EH (cell line): ENCODE measurements at places on chromosomes 2 and 18.

- DNase-seq, result peak; percentile 90
These were observed 11.4 kb downstream of the SNED1 start for GRCh38 chr2:241009601-241010530.

- DNase-seq, result no peak
These were observed 14.5 kb upstream of the PLA2R1 start for GRCh38 chr2:160076914-160077313.

- no peak for DNase-seq
These were observed 63.6 kb downstream of the ANTXR1 start for GRCh38 chr2:69076601-69077000.

- peak; percentile 71 for DNase-seq
These were observed 79.8 kb downstream of the CCDC150 start for GRCh38 chr2:196719110-196719872.

DNA sequence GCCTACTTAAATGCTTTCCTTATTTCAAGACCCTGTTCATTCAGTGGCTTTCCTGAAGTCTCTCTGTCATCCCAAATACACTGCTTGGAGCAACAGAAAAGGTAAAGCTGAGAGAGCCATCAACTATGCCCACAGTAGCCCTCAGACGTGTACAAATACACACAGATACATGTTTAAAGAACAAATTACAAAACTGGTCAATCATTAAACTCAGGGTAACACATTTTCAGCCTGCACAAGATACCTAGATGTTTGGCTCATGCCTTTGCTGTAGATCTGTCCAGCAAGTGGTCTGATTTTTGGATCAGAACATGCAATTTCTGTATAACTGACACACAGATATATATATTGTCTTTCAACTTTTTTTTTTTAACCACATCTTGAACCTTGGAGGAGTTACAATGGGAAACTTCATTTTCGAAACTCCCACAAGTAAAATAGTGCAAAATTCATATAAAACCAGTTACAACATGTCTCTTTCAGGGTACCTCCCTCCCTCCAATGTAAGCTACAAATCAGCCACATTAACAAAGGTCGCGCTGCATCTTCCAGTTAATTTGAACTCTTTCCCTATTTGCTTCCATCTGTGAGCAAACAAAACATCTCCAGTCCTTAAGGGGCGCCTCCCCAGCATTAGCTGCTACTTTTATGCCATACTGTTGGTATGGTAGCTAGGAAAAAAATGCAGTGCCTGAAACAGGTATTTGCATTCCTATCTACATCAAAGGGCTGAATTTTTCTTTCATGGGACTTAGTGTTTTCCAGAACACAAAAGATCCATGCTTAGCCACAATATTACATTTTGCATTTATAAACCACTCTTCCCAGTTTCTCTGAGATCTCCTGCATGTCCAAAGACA, 311.9 kb downstream of the NRXN1 start:
- no peak for DNase-seq

GRCh38 chr2:43075811-43076585, 150.4 kb downstream of the ZFP36L2 start:
- peak; percentile 96 for DNase-seq

DNA sequence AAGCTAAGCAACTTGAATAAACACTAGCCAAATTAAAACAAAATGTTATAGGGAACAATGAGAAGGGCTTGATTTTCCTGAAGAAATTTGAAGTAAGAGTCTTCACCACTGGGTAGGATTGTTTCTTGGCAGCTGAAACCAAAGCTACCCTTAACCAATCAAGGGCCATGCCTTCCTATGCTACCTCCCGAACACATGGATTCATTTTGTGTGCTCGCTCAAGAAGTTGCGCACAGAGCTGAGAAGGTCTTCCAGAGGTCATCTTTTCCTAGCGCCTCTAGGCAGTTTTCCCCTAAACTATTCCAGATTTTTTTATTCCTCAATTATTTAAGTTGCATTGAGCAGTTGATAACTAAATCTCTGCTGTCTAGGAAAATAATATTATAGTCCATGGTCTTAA, 264.6 kb downstream of the RBM43 start:
- no peak for DNase-seq

DNA sequence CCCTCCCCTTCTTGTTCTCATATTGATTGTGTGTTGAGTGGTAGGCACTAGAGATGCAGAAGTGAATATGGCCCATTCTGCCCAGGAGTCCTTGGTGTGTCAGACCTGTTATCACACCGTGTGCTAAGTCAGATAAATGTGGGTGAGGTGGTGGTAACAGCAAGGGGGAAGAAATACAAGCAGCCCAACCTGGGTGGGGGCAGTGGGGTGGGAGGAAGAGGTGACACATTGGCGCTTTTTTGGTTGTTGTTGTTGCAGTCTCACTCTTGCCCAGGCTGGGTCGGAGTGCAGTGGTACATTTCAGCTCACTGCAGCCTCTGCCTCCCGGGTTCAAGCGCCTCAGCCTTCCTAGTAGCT, 12.8 kb downstream of the B3GNT2 start:
- DNase-seq, result no peak

- DNase-seq, result no peak
These were observed 42.4 kb downstream of the KLF7 start for GRCh38 chr2:207123335-207123744.

DNA sequence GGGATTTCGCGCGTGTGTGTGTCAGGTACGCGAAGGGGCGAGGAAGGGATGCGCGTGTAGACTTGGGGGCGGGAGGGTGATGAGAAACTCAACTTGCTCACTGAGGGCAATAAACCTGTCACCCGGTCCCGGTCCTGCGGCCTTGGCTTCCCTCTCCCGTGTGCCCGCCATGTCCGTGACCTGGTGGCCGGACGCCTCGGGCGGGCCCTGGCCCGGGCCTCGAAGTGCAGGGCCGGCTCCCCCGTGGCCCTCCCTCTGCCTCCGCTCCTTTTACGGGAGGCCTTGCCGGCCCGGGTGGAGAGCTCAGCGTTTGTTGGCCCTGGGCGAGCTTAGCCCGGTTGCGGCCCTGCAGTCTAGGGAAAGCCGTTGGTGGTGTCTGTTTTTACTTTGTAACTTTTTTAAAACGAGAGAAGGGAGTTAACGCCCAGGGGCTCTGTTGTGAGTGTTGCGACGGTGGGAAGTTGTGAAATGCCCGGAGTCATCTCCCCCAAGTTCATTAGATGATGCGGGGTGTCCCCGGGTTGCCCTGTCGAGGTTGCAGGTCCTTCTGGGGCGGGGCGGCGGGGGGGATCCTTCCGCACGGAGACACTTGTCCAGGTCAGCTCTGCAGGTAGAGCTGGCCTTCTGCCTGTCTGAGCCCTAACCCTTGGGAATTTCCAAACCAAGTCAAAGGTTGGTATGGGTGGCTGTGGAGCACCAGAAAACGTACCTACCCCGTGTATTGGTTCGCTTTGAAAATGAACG, 883 bp downstream of the SMCHD1 start:
- peak; percentile 59 for DNase-seq

DNA sequence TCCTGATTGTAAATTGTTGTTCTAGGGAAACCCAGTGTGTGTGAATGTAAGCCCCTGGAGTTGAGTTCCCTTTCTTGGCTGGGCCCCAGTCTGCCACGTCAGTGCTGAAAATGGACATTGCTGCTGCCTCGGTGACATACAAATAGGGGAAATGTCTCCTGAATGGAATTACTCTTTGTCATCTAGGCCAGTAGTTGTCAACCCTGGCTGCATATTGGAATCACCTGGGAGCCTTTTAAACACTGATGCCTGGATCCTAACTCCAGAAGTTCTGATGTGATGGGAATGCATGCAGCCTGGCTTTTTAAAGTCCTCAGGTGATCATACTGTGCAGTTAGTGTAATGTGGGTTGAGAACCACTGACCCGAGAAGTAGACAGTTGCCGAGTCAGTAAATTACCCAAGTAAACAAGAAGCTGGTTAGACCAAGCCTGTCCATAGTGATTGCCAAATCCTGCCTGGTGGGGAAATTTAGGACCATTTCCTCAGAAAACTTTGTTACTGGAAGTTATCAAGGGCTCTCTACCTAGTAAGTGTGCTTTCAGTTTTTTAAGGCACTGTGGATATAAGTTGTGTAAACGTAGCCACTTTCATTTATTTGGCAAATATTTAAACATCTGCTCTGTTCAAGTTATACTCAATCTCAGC, 27.6 kb upstream of the IL1R1 start:
- no peak for DNase-seq

DNA sequence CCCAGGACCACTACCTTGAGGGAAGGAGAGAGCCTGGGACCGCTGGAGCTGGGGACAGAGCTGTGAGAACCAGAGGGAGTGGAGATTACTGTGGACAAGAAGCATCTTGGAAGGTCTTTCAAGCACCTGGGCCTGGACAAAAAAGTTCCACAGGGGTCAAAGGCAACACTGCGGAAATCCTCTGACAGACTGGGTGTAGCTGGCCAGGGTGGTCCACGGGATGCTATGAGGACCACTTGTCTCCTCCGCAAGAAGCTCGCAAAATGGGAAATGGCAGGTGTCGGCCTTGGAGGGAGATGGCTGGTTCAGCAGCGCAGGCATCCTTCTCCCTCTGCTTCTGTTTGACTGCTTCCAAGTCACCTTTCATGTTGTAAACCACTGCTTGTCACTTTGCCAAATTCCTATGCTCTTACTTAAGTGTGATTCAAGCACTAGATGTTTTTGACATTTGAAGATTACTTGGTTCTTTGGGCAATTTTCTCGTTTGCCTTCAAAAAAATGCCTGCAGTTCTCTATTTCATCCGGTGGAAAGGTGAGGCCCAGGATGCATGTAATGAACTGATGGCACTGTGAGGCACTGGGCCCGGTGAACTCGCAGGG, 27.7 kb downstream of the KLHL29 start:
- DNase-seq, result peak; percentile 76

DNA sequence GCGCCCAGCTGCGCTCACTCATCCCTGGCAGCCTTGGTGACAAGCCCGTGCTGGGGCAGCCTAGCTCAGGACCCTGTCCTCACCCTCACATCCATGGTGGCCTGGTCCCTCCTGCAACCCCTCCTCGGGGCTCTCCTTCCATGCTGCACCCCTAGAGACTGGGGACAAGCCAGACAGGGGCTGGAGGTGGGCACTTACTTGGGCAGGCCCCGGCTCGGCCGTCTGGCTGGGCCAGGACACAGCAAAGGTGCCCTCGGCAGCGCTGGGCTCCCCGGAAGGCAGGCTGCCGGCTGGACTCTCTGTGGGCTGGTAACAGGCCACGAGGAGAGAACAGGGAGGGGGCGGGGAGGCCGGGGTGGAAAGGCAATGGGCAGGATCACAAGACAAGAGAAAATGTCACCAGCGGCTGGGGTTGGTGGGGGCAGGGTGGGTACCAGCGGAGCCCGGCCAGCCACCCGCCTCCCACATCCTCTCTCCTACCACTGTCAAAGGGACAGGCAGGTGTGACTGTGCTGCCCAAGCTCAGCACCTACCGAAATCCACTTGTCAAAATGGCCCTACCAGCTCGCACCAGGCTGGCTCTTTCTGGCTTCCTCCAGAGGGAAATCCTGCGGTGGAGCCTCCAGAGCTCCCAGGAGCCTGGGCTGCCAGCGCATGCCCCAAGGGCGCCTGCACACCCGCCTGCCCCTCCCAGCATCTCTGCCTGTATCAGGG, 54.7 kb downstream of the BIN1 start:
- DNase-seq, result no peak

DNA sequence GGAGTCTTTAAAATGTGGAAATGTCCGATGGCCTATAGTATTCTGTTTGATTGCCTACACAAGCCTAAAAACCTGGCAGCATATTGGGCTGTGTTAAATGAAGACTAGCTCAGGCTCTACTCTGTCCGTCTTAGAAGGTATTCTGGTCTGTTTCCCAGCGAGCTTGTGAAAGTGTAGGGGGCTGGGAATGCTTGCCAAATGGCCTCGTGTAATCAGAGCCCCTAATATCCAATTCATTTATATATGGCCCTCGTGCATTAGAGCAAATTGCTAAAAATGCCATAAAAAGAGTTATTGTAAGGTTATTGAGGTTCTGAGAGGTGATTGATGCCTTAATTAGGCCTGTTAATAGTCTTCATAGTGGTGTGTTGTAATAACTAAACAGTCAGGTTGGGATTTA, 1500.4 kb downstream of the DPP10 start:
- DNase-seq, result no peak

GRCh38 chr2:85419009-85419675, 628 bp downstream of the SH2D6 start:
- no peak for DNase-seq

GRCh38 chr2:79861059-79861374, 348.2 kb downstream of the CTNNA2 start:
- no peak for DNase-seq

DNA sequence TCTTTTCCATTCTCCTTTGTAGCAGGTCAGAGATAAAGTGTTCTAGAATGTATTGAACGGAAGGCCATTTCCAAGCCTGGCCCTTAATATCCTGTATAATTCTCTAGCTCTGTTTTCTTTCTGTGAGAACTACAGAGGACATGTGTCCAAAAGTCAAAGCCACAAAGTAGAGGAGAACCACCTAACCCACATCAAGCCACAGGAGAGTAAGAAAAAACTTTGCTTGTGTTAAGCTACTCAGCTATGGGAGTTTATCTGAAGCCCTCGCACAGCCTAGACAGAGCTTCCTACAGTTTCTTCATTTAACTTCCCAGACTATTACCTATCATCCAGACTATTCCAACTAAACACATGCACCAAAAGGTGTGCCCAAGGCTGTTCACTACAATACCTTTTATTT, 22.0 kb downstream of the ADAM17 start:
- no peak for DNase-seq

- no peak for DNase-seq
These were observed 135.4 kb upstream of the REG3A start for GRCh38 chr2:79294994-79295393.

GRCh38 chr18:50268022-50268747, 1.9 kb upstream of the CFAP53 start:
- DNase-seq, result no peak
